Activated T-cell treated with anti-CD3 and anti-CD28 coated beads for 24 hours (primary cell): ENCODE measurements at places on chromosomes 16 and 17.

- DNase-seq: no peak
Observed at GRCh38 chr16:88413231-88413630, 30.5 kb downstream of the ZNF469 start.

DNA sequence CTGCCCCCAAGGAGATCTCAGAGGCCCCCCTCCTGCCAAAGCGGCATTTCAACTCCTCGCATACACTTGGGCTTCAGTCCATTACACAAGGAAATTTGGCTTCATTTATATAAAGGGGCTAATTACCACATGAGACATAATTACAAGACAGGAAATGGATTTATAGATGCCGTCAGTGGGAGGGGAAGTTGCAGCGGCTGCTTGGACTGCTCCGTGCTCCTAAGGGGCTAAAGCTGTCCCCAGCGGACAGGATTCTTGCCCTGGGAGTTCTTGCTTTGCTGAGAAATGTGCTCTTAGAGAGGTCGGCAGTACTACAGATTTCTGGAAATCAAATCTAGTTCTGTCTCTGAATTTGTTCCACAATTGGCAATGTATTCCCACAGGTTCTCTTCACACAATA lies 57.2 kb upstream of the NLK start:
- DNase-seq: no peak

GRCh38 chr17:83068641-83069570 lies 10.5 kb upstream of the METRNL start:
- no peak for DNase-seq

GRCh38 chr17:38442548-38442947 lies 14.3 kb downstream of the ARHGAP23 start:
- DNase-seq: no peak

DNA sequence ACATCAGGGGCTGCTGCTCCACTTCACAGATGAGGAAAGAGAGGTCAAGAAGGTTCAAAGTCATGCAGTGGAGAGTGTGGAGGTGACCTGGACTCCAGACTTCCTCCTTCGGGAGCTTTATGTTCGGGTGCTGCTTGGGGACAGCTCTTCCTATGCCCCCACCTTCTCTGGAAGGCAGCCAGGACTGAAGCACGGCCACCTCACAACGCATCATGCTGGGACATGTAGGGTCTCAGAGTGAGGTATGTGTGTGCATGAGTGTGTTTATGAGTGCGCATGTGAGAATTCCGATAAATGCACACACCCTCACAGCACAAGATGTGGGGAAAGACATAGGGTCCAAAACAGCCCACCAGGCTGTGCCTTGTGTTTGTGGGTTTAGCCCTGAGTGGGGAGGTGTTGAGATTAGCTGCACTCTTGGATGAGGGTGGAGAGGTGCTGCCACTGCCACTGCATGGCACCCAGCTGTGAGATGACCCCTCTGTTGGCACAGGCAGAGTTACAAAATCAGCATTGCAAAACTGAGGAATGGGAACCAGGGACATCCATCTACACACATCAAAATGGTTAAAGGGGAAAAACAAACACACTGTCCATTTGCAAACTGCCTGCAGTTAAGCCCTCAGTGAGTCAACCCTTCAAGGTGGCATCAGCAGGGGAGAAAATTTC lies 367.4 kb downstream of the SEC14L1 start:
- DNase-seq: no peak

DNA sequence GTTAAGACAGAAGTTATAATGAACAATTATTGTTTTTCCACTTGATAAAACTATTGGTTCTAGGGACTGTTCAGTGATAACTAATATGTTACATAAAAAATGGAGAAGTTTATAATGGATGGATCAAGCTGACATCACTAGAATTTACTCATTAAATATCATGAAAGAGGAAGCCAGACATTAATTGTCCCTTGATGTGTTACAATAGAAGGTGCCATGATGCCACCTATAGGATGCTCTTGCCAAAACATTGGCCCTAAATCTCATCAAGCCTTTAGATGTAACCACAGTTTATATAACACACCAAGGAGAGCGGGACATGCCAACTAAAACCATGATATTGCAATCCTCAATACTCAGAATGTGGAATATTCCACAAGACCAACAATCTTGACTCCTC lies 147.9 kb upstream of the MON1B start:
- no peak for DNase-seq

GRCh38 chr17:1989135-1989534 lies 36.0 kb downstream of the RTN4RL1 start:
- DNase-seq: no peak

- DNase-seq: no peak
Observed at GRCh38 chr17:33389504-33390135, 96.5 kb upstream of the ASIC2 start.

- DNase-seq: no peak
Observed at GRCh38 chr16:9913604-9914326, 268.5 kb downstream of the GRIN2A start.

DNA sequence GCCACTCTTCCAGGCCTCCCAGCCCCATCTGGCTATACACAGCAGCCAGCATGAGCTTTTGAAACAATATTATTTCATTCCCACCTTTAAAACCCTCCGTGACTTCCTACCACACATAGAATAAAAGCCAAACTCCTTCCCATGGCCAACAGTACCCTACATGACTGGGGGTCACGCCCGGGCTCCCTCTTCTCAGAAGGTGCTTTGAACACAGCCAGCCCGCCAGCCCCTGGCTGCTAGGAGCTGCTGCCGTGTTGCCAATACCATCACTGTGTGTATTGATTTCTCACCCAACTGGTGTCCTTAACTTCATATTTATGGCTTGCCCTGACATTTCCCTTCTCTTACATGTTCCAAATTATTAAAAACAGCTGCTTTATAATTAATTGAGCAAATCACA lies 111.2 kb downstream of the GNAO1 start:
- no peak for DNase-seq

GRCh38 chr17:68197091-68197996 lies 50.5 kb upstream of the AMZ2 start:
- no peak for DNase-seq

GRCh38 chr16:3587547-3588110 lies 10.4 kb upstream of the NLRC3 start:
- DNase-seq: no peak

- no peak for DNase-seq
Observed at GRCh38 chr17:80394629-80395216, 20.2 kb upstream of the ENDOV start.

DNA sequence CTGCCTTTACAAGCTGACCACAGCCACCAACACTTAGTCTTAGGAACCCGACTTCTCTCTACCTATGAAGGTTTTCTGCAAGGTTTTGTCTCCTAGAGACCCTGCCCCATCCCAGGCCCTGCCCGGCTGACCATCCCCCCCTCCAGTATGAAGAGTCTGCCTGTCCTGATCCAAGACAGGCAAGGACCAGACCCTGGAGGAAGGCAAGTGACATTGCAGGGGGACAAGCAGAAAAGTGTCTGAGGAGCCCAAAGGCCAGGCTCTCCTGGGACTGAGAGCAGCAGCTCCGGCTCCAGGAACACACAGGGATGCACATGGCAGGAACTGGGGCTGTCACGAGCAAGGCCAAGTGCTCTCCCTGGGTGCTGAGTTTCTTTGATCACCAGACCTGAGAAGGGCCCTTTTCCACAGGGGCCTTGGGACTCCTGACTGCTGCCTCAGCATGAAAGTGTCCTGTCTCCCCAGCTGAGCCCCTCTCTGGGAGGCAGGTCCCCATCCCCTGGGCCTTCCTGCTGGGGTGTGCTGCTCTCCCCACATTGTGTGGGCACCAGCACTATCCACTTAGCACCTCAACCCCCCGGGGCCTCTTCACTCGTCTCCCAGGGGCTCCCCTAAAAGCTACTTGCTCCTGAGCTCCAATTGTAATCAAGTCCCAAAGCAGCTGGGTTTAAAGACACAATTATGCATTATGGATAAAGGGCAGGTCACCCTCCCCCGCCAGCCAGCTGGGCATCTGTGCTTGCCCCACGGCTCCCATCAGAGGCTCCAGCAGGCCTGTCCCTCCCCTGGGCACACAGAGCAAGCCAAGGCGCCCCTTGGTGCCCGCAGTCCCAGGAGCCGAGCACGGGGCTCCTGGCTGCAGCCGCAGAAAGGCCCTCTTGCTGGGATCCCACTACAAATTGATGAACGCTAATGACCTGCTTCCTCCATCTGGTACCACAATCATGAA lies 11.6 kb upstream of the CACNG4 start:
- no peak for DNase-seq

DNA sequence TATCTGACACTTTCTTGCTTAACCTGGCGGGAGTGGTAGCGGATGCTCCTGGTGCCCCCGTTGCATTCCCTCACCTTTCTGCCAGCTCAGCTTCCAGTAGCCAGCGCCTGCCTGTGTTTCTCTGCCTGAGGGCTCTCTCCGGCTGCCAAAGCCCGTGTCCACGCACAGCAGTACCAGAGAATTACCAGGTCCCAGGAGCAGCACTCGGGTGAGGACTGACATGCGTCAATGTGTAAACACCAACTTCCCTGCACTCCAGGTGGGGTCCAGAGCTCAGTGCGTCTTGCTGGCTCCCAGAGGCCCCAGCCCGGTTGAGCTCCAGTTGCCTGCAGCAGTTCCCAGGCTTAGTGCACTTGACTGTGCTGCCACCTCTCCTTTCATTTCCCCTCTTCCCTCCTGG lies 54.8 kb downstream of the CDH13 start:
- no peak for DNase-seq
